Effector CD8-positive, alpha-beta T cell (primary cell): ENCODE measurements at places on chromosomes 3 and 15.

DNA sequence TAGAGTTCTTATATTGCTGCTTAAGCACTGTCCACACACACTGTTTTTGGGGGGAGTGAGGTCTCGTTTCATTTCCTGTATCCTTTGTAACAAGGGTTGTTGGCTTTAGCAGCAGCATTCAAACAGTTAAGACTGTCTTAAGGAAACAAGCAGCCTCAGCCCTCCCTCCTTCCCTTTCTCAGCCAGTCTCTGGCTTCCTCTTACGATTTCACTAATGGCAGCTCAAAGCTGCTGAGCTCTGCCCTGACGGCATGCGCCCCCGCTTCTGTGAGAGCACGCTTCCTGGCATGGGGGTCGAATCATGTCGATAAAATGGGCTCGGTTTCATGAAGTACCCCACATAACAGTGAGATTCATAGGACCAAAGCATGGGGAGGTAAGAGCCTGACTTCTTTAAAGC, 105.0 kb downstream of the KLHL25 start:
- peak; percentile 37 for DNase-seq

GRCh38 chr15:62770752-62771151, 271.8 kb upstream of the TPM1 start:
- no peak for DNase-seq

DNA sequence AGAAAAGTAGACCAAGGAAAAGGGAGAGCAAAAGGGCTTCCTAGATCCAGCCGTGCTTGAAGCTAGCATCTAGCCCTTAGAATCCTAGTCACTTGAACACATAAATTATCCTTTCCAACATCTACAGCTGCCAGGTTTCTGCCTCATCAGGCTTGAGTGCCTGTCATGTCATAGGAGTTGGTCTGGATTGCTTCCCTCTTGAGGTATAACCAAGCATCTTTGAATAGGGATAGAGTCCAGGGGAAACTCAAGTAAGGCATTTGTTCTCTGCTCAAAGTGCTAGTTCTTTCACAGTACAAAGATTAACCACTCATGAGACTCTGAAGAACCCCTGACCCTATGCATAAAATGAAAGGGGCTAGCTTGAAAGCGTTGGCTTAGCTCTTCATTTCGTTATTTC, 72.3 kb downstream of the SLCO3A1 start:
- no peak for DNase-seq

- DNase-seq: no peak
Measured at GRCh38 chr3:122502941-122503340, 11.8 kb downstream of the KPNA1 start.

GRCh38 chr3:192570821-192571791, 156.2 kb downstream of the FGF12 start:
- DNase-seq: no peak

DNA sequence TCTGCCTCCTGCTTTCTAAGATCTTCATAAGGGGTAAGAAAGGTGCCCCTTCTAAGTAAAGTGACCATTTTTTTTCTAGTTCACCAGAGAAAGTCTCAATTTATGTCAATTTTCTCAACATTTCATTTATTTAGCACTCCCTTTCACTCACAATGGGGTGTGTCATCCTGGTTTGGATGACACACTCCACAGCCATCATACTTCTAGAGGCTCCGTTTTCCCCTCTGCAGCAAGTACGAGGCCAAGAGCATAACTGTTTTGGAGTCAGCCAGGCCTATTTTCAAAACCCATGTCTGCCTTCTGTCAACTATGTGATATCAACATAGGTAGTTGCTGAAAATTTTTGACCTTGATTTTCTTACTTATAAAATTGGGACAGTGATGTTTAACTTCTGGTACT, 703.2 kb downstream of the NLGN1 start:
- no peak for DNase-seq

- DNase-seq: no peak
Measured at GRCh38 chr3:98903099-98903498, 1.6 kb upstream of the DCBLD2 start.

- no peak for DNase-seq
Measured at GRCh38 chr3:67995206-67995605, 340.8 kb upstream of the SUCLG2 start.

DNA sequence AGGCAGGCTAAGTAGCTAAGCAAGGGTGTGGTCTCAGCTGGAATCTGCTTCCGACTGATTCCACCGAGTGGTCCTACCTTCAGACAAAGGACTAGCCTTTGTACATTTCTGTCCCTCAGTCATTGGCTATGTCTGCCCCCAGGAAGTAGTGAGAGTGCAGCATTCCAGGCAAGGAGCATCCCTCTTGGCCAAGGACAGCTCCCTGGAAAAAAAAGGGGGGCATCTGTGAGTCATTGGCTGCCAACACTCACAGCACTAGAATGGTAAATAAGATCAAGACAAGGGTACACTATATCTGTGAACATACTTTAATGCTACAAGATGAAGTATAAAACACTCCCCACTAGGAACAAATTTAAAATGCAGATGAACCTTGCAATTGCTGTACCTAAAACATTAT, 66.8 kb downstream of the STAC start:
- DNase-seq: no peak

DNA sequence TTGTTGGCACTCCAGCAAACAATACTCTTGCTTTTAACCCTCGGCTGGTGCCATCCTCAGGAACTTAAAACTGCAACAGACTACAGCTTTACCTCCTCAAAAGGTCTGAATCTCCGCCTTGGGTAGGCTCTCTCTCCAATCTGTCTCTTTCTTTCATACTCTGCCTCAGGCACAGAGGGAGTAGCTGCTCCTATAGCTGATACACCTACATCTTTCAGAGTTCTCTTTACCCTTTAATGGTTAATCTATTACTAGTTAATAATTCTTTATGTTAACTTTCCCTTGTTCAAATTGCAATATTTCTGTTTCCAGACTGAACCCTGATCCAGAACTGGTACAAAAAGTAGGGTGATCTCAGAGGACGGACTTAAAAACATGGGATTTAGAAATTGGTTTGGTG, 66.2 kb downstream of the MAP4 start:
- DNase-seq: no peak

DNA sequence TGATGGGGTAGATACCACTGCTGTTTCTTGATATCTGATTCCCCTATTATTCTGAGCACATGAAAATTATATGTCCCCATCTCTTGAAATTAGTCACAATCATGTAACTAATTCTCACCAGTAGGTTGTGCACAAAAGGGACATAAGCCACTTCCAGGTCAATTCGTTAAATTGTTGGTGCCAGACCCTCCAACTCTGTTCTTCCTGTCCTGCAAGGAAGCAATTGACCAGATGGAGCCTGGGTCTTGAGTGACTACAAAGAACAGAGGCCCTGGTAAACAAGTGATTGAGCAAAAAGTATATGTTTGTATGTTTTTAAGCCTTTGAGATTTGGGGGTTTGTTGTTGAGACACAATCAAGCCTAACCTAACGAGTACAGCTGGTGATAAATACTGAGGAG, 36.9 kb downstream of the ABI3BP start:
- DNase-seq: no peak

DNA sequence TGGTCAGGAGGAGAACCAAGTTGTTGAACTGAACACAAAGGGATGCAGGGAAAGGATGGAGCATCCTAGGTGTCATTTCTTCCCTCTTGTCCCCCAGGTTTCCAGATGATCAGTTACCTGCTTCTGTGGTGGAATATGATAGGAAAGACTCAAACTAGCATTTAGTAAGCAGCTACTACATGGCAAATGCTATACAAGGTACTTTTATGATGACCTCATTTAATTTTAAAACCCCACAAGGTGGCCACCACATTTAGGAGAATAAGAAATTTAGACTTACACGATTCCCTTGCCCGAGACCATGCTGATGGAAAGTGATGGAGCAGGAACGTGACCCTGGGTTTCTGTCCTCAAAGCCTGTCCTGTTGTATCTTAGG, 40.9 kb downstream of the CCR4 start:
- DNase-seq: no peak

DNA sequence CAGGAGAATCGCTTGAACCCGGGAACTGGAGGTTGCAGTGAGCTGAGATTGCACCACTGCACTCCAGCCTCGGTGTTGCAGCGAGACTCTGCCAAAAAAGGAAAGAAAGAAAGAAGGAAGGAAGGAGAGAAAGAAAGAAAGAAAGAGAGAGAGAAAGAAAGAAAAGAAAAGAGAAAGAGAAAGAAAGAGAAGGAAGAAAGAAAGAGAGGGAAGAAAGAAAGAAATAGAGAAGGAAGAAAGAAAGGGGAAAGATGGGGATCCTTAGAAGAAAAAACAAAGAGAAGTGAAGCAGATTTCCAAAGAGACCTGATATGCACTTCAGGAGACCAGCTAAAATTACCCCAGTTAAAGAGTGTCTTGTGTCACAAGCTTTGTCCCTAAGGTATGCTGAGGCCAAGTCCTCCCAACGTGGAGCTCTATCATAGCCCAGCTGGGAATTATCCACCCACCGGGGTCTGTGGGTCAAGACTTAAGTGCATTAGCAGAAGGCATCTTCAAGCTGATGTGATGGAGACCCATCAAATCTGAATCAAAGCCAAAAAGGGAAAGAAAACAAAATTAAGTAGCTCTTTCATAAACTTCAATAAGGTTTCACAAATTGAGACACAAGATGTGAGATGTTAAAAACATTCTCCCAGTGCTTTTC, 17.8 kb upstream of the AKAP13 start:
- DNase-seq: no peak

- no peak for DNase-seq
Measured at GRCh38 chr3:149234671-149235245, 13.1 kb upstream of the CP start.

DNA sequence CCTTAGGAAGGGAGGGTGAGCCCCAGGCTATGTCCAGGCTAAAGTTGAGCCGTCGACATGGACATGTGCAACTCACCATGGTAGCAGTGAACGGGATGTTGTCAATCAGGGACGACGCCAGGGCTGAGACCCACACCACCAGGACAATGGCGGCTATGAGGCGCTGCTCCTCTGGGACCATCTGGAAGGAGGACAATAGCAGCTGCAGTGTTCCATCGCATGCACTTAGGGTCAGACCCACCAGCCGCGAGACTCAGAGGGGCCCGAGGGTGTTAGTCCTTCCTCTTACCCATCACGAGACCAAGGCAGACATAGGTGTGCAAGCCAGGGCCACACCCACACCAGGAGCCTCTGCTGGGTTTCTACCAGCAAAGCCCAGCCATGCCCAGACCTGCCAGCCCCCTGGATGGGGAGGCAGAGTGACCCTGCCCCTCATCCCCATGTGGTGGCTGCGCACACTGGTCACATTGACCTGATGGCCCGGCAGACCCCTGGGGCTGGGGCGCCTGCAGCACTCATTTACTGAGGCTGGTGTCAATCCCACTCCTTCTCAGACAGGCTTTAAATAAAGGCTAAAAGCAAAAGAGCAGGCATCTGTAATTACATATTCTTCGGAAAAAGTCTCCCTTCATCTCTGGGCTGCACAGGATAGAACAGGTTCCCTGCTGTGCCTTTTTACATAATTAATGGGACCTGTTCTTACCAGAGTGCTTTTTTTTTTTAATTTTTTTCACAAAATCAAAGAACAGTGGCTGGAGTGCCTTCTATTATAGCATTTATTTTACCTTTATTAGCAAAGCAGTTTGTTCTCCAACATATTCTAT, 227.8 kb downstream of the OCA2 start:
- no peak for DNase-seq

GRCh38 chr3:142213298-142213697, 12.1 kb downstream of the GK5 start:
- no peak for DNase-seq

GRCh38 chr15:56369234-56369633, 4.0 kb downstream of the TEX9 start:
- no peak for DNase-seq

GRCh38 chr3:153111016-153111415, 51.0 kb upstream of the RAP2B start:
- no peak for DNase-seq

GRCh38 chr15:43329217-43329959, 985 bp downstream of the LCMT2 start:
- no peak for DNase-seq

DNA sequence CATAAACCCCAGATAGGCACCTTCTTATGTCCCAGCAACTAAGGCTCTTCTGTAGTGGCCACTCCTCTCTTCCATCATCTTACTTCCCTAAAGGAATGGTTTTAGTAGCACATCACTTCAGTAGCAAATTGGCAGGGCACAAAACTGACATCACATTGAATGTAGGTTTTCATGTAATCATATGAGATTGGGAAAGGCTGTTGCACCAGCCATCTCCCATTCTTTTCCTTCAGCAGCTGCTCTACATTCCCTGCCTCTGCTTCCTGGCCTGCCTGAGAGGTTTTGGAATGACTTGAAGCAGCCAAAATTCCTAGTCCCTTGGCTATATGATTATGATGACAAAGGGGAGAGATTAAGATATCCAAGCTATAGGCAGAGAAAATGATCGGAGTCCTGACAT, 36.5 kb downstream of the NSUN3 start:
- DNase-seq: no peak

DNA sequence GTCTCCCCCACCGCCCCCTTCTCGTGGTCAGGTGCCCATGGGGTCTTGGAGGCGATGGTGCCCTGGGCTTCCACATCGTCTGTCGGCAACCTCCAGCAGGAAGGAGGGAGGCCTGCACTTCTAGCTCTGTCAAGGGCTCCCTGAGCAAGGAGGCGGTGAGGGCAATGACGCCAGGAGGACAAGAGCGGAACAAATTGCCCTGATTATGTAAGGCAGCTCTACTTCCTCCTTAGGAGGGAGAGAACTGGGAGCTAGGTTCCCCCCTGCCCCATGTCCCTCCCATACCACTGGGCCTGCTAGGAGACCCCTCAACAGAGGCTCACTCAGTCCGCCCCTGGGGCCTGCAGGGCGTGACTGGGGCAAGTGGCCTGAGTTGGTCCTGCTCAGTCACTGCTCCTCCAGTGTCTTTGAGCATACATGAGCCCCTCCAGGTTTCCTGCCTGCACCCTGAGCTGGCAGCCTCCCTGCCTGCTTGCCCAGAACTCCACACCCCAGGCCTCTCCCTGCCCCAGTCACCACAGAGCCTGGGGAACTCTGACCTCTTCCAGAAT, 56.1 kb downstream of the CACNA2D2 start:
- DNase-seq: no peak

DNA sequence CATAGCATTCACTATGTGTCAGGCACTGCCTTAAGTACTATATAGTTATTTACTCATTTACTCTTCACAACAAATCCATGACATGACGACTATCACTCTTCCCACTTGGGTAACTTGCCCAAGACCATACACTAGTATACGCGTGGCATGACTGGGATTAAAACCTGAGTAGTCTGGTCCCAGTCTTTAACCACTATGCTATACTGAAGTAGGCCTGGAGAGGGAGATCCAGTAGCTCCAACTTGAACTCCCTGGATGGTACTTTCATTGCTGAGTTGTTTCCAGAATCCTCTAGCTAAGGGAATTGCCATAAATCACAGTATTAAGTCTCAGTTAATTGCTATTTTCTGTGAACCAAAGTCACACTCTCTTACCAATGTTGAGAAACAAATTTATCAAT, 116.2 kb upstream of the LSAMP start:
- DNase-seq: no peak

DNA sequence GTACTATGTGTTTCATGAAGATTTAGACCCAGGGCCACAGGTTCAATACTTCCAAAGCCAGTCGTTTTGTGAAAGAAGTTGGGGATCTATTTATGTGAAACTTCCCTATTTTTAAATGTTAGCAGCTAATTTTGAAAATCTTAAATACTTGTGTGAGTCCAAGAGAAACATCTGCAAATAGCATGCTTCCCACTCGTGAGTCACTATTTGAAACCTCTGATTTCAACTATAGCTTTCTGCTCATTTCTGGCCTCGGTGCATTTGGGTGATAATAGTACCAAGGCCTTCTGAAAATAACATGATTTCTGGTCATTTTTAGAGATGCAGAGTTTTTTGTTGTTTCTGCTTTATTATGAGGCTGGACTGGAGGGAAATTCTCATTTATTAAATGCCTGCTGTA, 110.0 kb downstream of the OPA1 start:
- DNase-seq: no peak

GRCh38 chr3:78670746-78671145, 1097.1 kb downstream of the ROBO1 start:
- DNase-seq: no peak
